Esophagus mucosa (tissue), 1 donor: ENCODE measurements at places on chromosomes 7 and 10.

DNA sequence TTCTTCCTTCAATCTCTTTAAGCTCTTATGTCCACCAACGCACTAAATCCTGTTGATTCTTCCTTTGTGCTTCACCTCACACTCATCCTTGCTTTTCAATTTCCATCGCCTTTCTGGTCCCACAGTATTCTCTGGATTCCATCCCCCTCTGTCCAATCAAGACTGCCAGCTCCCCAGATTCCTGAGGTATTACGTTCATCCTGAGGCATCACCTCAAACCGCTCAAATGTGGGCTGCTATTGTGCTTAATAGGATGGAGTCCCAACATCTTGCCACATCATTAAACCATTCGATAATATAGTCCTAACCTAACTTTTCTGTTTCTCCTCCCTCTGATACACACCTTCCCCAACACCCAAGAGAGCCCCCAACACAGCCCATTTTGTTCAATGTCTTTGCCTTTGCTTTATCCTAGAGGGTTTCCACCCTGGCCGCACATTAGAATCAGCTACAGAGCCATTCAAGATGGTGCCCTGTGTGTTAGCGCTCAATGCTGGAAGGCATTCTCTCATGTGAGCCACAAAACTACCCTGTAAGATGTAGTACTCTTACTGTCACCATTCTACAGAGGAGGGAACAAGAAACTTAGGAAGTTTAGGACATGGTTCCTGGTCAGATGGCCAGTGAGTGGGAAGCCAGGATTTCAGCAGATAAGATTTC lies 79.5 kb upstream of the LEP start:
- no peak for ATAC-seq

- ATAC-seq = no peak
Measured at GRCh38 chr7:99122762-99123161, 21.1 kb downstream of the SMURF1 start.

DNA sequence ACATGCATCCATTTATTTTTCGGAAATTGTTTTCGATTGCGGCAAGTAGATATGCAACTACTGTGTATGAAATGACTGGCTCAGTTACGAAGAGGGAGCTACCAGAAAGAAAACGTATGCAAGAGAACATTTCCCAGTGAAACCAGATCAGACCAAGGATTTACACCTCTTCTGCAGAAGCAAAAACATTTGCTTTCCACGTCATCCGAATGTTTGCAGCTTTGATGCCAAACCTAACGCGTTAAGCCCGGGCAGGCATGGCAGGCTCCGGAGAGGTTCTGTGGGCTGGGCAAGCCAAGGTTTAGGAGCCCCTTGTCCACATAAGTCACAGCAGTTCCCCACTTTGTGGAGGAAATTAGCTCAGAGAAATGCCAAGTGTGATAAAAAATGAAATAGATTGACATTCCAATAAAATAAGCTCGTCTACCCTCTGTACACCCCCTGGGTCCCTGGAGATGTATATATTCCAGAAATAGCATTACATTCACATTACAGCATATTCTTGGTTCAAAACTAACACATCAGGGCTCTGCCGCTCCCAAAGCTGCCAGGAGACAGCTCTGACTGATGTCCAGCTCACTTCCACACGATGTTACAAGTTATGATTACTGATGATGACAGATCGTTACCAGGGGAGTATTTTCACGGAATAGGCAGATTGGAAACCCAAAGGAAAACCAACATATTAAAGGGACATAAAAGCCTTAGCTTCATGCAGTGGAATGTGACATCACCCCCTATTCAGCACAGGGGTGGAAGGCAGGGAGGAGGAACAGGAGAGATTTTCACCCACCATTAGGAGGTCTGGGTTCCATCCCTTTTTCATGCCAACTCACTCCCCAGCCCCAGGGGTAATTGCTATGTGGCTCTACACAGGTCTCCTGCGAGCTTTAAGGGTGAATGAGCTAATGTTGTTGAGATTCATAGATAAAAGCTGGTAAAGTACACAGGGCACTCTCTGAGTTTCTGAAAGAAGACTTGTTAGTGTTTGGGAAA lies 81.5 kb downstream of the LYZL1 start:
- no peak for ATAC-seq

- ATAC-seq = no peak
Measured at GRCh38 chr10:109467551-109467950, 455.8 kb downstream of the XPNPEP1 start.

DNA sequence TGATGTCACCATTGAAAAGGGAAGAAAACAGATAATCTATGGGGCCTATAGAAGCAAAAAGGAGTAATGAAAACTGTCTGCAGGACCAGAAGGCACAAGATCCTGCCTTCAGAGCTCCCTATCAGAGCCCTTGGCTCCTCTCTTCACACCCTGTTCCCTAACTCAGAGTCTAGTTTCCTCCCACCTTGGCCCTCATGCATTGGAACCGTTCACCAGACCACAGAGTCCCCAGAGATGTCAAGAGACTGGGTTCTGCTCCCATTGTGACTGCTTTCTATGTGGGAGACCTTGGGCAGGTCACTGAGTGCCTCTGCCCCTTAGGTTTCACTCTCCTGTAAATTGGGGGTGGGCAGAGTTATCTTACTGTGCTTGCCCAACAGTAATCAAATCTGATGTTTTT lies 80.1 kb upstream of the RPA3 start:
- ATAC-seq = no peak

DNA sequence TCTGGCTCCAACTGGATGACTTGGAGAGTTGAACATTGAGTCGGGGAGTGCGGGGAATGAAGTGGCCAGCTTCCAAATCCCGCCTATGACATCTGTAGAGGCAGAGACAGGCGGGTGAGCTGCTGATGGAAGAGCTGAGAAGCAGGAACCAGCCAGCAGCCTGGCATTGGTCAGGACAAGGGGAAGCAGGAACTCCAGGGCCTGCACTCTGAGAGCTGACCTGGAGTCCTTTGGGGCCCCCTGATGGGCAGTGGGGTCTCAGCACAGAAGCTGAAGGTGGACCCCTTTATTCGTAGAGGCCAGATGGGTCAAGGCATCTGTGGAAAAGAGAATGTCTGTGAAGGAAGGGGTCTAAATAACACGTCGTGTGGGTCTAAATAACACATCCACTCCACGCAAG lies 57.0 kb downstream of the SEC61G start:
- ATAC-seq = no peak

DNA sequence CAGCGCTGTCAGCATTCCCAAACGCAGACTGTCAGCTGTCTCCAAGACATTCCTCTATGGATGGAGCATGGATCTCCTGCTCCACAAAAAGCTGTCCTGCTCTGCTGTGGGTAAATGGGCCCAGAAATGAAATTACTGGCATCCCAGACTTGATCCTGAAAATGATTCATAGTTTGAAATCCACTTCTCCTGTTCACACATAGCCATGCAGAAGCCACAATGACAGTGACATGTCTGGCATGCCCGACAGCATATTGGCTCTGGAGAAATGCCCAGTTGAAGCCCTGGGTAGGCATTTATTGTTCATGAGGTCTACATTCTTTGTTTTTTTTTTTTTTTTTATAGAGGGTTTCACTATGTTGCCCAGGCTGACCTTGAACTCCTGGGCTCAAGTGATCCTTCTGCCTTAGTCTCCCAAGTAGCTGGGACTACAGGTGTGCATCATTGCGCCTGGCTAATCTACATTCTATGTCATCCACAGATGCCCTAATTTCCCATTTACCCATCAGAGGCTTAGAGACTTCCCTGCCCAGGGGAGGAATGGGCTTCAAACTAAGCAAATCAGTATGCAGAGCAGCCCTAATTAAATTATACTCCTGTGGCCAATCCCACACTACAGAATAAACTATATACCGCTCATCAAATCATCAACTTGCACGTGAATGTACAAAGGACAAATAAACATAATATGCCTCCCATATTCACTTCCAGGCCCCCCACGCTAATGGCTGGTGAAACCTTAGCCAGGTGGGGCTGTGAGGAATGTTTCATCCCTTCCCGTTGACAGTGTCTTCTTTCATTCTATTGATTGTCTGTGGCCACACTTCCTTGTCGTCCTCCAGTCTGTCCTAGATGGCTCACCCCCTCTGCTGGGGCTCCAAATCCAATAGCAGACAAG lies 61.8 kb upstream of the EEPD1 start:
- no peak for ATAC-seq

- ATAC-seq = no peak
Measured at GRCh38 chr10:75276069-75276872, 40.5 kb upstream of the COMTD1 start.

DNA sequence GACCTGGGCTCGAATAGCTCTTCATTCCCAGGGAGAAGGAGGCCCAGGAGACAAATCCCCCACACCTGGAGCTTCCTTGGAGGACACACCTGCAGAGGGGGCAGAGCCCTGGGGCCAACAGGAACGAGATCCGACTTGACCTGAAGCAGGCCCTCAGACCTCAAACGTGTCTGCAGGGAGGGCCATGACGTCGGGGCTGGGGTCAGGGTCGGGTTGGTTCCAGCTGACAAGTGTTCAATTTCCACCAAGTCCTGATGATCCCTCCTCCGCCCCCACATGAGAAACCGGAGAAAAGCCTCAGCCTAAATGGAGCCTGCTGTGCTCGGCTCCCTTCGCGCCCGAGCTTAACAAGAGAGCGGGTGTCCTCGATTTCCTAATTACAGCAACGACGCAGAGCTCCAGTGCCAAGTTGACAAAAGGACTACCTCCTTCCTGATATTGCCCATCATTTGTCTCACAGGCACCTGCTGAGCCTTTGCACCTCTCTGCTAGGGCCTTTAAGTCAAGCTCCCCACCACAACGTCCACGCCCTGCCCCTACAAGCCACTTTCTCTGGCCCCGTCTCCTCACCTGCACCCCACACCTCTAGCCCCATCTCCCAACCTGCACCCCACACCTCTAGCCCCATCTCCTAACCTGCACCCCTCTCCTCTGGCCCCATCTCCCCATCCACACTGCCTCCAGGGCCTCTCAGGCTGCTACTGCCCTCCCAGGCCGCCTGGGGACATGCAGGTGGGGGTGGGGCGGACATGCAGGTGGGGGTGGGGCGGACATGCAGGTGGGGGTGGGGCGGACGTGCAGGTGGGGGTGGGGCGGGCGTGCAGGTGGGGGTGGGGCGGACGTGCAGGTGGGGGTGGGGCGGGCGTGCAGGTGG lies 519.4 kb downstream of the GLRX3 start:
- no peak for ATAC-seq

- no peak for ATAC-seq
Measured at GRCh38 chr7:68718097-68718551, 880.2 kb upstream of the AUTS2 start.

- ATAC-seq = no peak
Measured at GRCh38 chr7:117188949-117189592, 133.8 kb downstream of the WNT2 start.

GRCh38 chr7:14055813-14056212 lies 66.3 kb upstream of the ETV1 start:
- no peak for ATAC-seq

DNA sequence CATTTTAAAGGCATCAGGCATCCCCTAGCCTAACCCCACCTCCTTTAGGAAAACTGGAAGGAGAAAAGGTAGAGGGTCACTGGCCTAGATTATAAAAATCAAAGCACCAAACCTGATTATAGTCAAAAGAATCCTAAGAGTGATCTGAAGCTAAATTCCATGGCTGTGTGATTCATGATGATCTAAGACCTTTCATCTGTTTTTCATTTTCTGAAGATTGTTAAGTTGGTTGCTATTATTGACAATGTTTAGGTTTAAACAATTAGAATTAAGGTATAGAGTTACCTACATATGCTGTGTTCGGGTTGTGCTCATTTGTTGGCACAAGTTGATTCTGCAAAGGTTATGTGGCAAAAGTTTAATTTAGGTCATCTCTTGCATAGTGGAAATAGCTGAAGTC lies 148.7 kb downstream of the BICC1 start:
- ATAC-seq = no peak

DNA sequence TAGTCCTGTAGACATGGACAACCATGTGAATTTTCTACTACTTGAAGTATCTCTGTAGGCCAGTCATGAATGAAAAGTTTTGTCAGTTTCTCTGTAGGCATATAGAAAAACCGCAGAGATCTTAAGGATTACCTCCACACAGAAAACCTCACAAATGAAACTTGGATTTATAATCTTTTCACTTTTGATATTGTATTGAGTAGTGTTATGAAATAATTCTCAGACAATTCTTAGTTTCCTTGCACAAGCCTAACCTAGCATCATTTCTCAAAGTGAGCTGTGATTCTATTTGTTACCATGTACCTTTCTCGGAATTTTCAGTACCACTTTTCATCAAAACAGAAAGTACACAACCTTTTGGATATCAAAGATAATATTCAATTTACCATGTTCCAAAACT lies 51.4 kb upstream of the OIT3 start:
- no peak for ATAC-seq

DNA sequence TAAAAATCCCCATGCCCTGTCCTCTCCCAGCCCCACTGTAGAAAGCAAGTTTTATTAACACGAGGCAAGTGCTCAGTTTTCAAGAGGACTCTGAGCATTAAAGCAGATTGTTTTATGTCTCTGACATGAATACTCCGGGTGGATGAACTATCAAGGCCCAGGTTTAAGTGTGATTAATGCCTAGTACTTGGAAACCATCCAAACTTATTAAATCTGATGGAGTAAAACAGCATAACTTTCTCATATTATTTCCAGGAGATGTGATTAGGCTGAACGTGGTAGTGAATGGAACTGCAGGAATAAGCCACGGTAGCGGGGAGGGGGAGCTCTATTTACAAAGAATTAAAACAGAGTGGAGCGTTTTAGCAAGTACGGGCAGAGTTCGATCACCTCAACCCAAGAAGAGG lies 144.2 kb upstream of the RNF32 start:
- no peak for ATAC-seq

- no peak for ATAC-seq
Measured at GRCh38 chr10:66684581-66684980, 241.3 kb upstream of the LRRTM3 start.

GRCh38 chr7:41130086-41130485 lies 572.8 kb downstream of the INHBA start:
- no peak for ATAC-seq

GRCh38 chr10:49361735-49362568 lies 33.9 kb downstream of the DRGX start:
- ATAC-seq = no peak

DNA sequence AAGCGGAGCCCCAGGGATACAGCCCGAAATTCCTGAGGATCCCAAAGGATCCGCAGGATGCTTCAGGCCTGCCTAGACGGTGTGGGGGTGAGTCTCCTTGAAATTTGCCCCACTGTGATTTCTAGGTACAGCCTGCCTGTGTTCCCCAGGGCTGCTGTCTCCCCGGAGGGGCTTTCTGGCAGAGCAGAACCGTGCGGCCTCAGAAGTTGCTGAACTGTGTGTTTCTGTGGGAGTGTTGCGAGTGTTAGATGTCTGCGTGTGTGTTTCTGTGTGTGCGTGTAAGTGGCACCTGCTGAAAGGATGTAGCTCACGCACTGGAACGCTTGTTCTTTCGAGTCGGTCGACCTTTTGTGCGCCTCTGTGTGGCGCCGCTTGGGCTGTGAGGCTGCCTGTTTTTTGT lies 27.8 kb upstream of the ZNF273 start:
- no peak for ATAC-seq

DNA sequence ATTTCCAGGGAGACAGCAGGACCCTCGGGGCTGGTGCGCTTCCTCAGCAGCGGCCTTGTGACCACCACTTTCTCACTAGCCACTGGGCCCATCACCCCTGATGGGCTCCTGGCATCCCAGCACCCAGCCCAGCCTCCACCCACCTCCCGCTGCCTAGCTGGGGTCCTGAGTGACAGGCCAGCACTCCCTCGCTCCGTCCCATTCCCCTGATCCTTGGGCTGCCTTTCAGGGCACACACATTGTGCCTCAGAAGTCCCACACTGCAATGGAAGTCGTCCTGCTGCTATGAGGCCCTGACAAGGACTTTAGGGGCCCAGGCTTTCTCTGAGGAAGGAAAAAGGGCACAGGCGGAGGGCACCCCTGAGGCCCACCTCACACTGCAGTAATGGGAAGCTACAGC lies 12.4 kb downstream of the CAMK2B start:
- no peak for ATAC-seq

GRCh38 chr7:121397822-121398221 lies 1.7 kb upstream of the FAM3C start:
- no peak for ATAC-seq
